ENCODE measurements at places on chromosomes 1 and 21. TPM values are rescaled to one million over a fixed set of nuclear protein-coding genes. Genes with fewer than 3 reads are reported as not detected.
A peak's percentile ranks its signal among the peaks of the same experiment; 100 is the strongest.

GRCh38 chr21:45640001-45640887 is 3.3 kb upstream of the PCBP3 start:
- no peak for DNase-seq
- peaks cover 43% of the 10 kb centered on the region for H3K27me3 ChIP-seq
- no peak overlapping the region for H3K27ac ChIP-seq

DNA sequence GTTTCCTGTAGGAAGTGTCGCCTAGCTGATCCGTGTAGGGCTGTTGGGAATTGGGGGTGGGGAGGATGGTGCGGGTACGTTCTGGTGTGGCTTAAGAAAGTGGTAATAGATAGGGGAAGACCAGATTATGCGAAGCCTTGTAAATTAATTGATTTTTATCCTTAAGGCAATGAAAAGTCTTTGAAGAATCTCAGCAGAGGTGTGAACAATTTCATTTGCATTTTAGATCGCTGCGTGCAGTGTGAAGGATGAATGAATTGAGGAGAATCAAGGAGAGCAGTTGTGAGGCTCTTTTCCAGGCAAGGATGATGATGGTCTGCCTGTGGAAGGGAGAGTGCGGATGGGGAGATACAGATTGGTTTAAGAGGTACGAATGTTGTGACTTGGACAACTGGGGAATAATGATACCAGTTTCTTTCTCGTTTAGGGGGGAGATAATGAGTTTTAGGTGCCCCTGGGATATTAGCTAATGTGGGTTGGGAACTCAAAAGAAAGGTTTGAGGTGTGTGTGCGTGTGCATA is 813 bp upstream of the DEDD start:
- H3K27me3 ChIP-seq = no peaks in the 10 kb centered on the region
- peaks cover 34% of the 10 kb centered on the region for H3K4me1 ChIP-seq
- peak overlapping the region; percentile 68 for H3K4me3 ChIP-seq
- DNase-seq = no peak
- H3K36me3 ChIP-seq = peaks cover 15% of the 10 kb centered on the region

DNA sequence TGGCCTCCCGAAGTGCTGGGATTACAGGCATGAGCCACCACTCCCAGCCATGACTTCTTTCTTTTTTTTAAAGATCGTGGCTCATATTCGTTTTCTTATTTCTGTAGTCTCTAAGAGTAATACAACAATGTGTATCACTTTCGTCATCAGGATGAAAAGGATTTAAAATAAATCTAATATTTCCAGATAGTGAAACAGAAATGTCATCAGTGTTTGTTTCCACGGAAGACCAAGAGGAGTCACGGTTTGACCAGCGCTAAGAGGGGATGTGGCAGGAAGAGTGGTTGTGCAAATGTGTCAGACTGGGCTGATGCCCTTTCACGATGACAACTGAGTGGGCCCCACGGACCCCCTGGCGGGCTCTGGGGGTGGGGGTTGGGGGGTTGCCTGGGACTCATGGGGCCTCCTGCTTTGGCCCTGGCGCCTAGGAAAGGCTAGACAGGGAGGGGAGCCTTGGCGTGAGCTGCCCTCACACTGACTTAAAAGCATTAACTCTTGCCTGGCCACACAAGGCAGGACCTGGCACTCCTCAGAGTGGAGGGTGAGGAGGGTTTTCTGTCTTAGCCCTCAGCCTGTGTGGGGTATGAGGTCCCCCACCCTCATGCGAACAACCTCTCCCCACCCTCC is 8.4 kb downstream of the SOX13 start:
- H3K4me1 ChIP-seq = peaks cover 75% of the 10 kb centered on the region
- DNase-seq = no peak
- H3K36me3 ChIP-seq = no peaks in the 10 kb centered on the region
- no peak overlapping the region for H3K27ac ChIP-seq

The CFH gene
- 152 TPM for total RNA-seq

The ARV1 gene
- 11.8 TPM for total RNA-seq

The FASLG gene
- 0.13 TPM for total RNA-seq

The VASH2 gene
- 25.3 TPM for total RNA-seq

DNA sequence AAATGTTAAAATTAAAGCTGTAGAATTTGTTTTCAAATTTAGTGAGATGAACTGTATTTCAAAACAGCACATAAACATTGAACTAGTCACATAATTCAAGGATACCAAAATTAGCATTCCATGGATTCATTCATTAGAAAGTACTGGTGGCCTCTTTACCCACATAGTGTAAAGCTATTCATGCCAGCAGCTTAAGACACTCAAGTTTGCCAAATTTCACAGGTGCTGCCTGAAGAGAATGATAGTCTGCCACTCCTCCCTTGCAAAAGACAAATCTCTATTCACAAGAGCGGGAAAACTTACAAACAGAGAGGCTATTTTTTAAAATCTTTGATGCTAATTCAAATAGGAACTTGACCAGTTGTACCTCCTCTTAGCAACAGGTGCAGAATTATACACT is 337.0 kb downstream of the BRINP3 start:
- no peaks in the 10 kb centered on the region for H3K27me3 ChIP-seq
- H3K4me3 ChIP-seq = no peak overlapping the region
- peak; percentile 43 for DNase-seq
- no peaks in the 10 kb centered on the region for H3K36me3 ChIP-seq

The SLAMF9 gene
- total RNA-seq = not detected

GRCh38 chr21:27323331-27323730 is 356.4 kb upstream of the ADAMTS5 start:
- H3K4me3 ChIP-seq = no peak overlapping the region
- DNase-seq = peak; percentile 57
- H3K27me3 ChIP-seq = no peaks in the 10 kb centered on the region

DNA sequence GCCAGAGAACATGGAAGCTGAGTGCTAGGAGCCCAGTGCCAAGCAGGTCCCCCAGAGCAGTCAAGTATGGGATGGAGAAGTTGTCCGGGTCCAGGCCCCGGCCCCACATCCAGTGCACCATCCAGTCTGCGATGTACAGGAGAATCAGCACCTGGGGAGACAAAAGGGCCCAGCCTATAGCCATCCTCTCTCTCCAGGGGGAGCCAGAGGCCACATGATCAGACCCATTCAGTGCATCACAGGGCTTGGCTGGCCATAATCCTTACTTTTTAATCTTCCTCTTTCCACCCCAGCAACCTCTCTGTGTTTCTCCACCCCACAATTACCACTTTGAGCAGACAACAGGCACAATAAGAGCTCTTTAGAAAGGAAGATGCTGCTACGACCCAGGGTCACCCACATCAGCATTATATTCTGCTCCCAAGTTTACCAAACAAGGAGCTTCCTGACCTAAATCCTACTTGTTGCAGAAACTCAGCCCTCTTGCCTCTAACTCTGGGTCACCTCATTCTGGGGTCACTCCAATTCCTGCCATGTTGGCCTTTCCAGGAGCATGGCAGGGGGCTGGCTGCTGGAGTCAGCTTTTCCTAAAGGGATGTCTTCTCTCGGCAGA is 16.4 kb upstream of the RAB29 start:
- H3K4me1 ChIP-seq = peaks cover 18% of the 10 kb centered on the region
- H3K4me3 ChIP-seq = no peak overlapping the region
- H3K36me3 ChIP-seq = peaks cover 54% of the 10 kb centered on the region
- DNase-seq = peak; percentile 77

DNA sequence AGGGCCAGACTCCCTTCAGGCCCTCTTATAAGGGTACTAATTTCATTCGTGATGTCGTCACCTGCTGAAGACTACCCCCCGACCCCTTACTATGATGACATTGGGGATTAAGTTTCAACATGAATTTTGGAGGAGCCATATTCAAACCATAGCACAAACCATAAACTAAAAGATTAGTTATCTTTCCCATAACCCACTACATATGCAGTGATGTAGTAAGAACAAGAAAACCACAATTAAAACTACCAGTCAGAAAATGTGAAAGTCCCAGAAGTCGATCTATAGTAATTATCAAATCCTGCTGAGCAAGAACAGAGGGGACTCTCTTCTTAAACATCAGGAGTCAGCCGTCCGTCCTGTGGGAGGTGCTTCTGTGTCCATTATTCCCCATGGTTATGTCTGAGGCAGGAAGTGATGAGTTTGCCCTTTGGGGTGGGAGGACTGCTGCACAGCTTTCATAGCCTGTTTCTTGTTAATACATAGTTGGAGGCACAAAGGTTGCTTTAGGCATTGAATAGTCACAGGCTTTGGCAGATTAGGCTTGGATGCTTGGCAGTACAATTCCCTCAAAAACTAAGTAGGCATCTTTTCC is 35.9 kb upstream of the PTGFRN start:
- no peak overlapping the region for H3K27ac ChIP-seq
- H3K4me1 ChIP-seq = peaks cover 17% of the 10 kb centered on the region
- no peaks in the 10 kb centered on the region for H3K27me3 ChIP-seq
- DNase-seq = no peak

The TMEM81 gene
- total RNA-seq = 1.6 TPM

GRCh38 chr1:227445092-227445674 is 118.2 kb upstream of the ZNF678 start:
- H3K36me3 ChIP-seq = no peaks in the 10 kb centered on the region
- DNase-seq = no peak
- H3K27ac ChIP-seq = no peak overlapping the region
- no peaks in the 10 kb centered on the region for H3K27me3 ChIP-seq

DNA sequence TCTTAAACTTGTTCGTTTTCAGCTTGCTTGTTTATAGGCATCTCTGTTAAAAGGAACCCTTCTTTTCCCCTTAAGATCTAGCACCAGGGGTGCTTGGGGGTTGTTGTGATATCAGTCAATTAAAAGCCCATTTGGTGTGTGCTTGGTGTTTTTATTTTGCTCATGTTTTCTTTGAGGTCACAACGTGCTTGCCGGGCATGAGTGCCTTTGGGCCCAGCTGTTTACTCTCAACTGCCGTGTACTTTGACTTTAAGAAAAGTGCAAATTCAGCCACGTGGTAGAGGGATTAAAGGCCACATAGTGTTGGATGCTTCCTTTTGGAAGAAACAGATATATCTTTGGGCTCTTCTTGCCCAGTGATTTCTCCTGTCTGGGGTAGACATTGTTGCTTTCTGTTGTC is 10.5 kb downstream of the ARID1A start:
- no peak overlapping the region for H3K4me3 ChIP-seq
- H3K36me3 ChIP-seq = peaks cover 16% of the 10 kb centered on the region
- H3K27me3 ChIP-seq = no peaks in the 10 kb centered on the region
- peaks cover 17% of the 10 kb centered on the region for H3K4me1 ChIP-seq

DNA sequence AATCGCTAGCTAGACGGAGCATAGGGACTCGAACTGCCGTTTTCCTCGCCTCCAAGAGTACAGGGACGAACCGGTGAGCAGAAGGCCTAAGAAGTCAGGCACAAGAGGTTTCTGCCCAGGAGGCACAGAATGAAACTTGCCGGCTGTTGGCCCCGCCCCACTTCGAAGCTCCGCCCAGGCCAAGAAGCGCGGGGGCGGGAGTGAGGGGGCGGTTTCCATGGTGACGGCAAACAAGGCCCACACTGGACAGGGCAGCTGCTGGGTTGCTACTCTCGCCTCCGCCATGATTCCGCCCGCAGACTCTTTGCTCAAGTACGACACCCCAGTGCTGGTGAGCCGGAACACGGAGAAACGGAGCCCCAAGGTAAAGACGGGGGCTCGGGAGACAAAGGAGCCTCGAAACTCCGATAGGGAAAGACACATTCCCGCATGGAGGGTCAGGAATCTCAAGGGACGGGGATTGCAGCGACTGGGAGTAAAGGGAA is at the start of gene DNALI1:
Gene DNALI1 (plus strand): TSS at position 229 of the 485 bp plus-strand sequence. CDS start 55 bp downstream, at position 284.
- peak; percentile 84 for DNase-seq
- peak within 1 kb of the TSS; percentile 40 for H3K4me3 ChIP-seq
- H3K4me1 ChIP-seq = peaks cover 40% of the 10 kb centered on the region
- H3K27ac ChIP-seq = peak within 1 kb of the TSS; percentile 31

GRCh38 chr21:25862596-25862995 is 127.8 kb downstream of the GABPA start:
- H3K27ac ChIP-seq = no peak overlapping the region
- no peak for DNase-seq
- H3K36me3 ChIP-seq = no peaks in the 10 kb centered on the region
- no peak overlapping the region for H3K4me3 ChIP-seq
- H3K27me3 ChIP-seq = no peaks in the 10 kb centered on the region
- H3K4me1 ChIP-seq = no peaks in the 10 kb centered on the region

Data from muscle of leg (tissue), 16 donors.